ENCODE measurements at places on chromosomes 11 and 22. TPM values are rescaled to one million over a fixed set of nuclear protein-coding genes. Genes with fewer than 3 reads are reported as not detected.

The NXPE2 gene
- not detected for total RNA-seq

The ELFN2 gene
- under 0.01 TPM for total RNA-seq

The RFPL2 gene
- not detected for total RNA-seq

The GNAZ gene
- 0.38 TPM for total RNA-seq

The ALDH3B2 gene
- total RNA-seq, result not detected

The KCNJ1 gene
- total RNA-seq, result 0.13 TPM

The MS4A15 gene
- under 0.01 TPM for total RNA-seq

The PATL1 gene
- total RNA-seq, result 10.1 TPM

The CBLIF gene
- total RNA-seq, result not detected

The NNMT gene
- total RNA-seq, result 133 TPM

The CCDC157 gene
- 1.3 TPM for total RNA-seq

The CRYBB1 gene
- total RNA-seq, result 0.51 TPM

The DDTL gene
- total RNA-seq, result 5.2 TPM

The SYT7 gene
- 0.39 TPM for total RNA-seq

The GAL gene
- 0.76 TPM for total RNA-seq

The LIF gene
- 0.25 TPM for total RNA-seq

The APLNR gene
- 0.90 TPM for total RNA-seq

The PCSK7 gene
- 31.1 TPM for total RNA-seq

The CCDC73 gene
- not detected for total RNA-seq

The PATE2 gene
- 0.13 TPM for total RNA-seq

The DEPDC5 gene
- total RNA-seq, result 8.5 TPM

The TMEM151A gene
- total RNA-seq, result not detected

The CLCF1 gene
- 2.4 TPM for total RNA-seq

The CDK2AP2 gene
- 15.3 TPM for total RNA-seq

The MMP13 gene
- total RNA-seq, result not detected

The PATE4 gene
- not detected for total RNA-seq

The HSCB gene
- total RNA-seq, result 14.9 TPM

The KCNE3 gene
- total RNA-seq, result 0.51 TPM

The SYT8 gene
- under 0.01 TPM for total RNA-seq

All from dermis microvascular lymphatic vessel endothelial cell (primary cell).